ENCODE measurements at places on chromosomes 16 and 17.

- DNase-seq, result peak; percentile 53
These were observed 83.8 kb downstream of the CDH11 start for GRCh38 chr16:65038100-65038499.

GRCh38 chr16:86955136-86955855 is 361.9 kb downstream of the C16orf95 start:
- no peak for DNase-seq

- peak; percentile 91 for DNase-seq
These were observed 197.7 kb upstream of the CIBAR2 start for GRCh38 chr16:85309656-85310587.

GRCh38 chr17:17819561-17819995 is 17.2 kb downstream of the SREBF1 start:
- DNase-seq, result no peak

DNA sequence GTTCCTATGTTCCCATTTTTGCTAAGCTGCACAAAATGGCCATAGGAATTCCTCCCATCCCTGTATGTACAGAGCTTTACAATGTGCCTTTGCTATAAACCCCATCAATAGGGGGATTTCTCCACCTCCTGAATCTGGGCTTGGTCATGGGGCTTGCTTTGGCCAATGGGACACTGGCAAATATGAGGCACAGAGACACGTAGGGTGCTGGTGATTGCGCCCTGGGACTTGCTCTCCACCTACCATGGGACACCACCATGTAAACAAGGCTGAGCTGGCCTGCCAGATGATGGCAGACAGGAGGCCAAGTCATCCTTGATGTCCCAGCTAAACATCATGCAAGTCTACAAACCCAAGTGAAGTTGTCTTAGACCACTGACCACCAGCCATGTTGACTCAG is 15.3 kb upstream of the ALDH3A1 start:
- DNase-seq, result no peak

GRCh38 chr16:71367241-71367976 is 8.9 kb downstream of the CALB2 start:
- DNase-seq, result peak; percentile 72

GRCh38 chr16:31332544-31332943 is 22.4 kb upstream of the ITGAX start:
- no peak for DNase-seq

- no peak for DNase-seq
These were observed 103.0 kb downstream of the NPIPB11 start for GRCh38 chr16:29303520-29303919.
